T-cell (primary cell): ENCODE measurements at places on chromosomes 7 and 10.

GRCh38 chr10:67033878-67034277 lies 108.0 kb downstream of the LRRTM3 start:
- no peak overlapping the region for H3K27ac ChIP-seq
- no peaks in the 10 kb centered on the region for H3K27me3 ChIP-seq
- H3K4me1 ChIP-seq, result no peaks in the 10 kb centered on the region
- DNase-seq, result no peak
- no peak overlapping the region for H3K4me3 ChIP-seq
- H3K36me3 ChIP-seq, result no peaks in the 10 kb centered on the region

- no peak overlapping the region for H3K27ac ChIP-seq
- H3K36me3 ChIP-seq, result no peaks in the 10 kb centered on the region
- no peak for DNase-seq
- H3K27me3 ChIP-seq, result no peaks in the 10 kb centered on the region
- H3K4me3 ChIP-seq, result no peak overlapping the region
- no peaks in the 10 kb centered on the region for H3K4me1 ChIP-seq
These were observed 107.0 kb upstream of the KIF5B start for GRCh38 chr10:32163071-32163761.

- DNase-seq, result no peak
- no peaks in the 10 kb centered on the region for H3K36me3 ChIP-seq
These were observed 40.5 kb upstream of the CDK6 start for GRCh38 chr7:92876836-92877235.

DNA sequence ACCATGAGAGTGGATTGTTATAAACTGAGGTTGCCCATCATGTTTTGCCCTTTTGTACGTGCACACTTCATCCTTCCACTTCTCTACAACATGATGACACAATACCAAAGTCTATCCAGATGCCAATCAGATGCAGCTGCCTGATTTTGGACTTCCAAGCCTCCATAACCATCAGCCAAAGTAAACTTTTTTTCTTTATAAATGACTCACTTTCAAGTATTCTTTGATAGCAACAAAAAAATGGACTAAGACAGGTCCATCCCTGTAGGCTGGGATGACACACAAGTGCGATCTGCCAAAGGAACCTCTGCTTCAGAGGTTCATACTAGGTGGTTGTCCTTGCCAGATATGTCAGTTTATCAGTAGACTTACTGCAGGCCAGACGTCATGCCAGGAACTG lies 320.2 kb upstream of the FZD1 start:
- no peaks in the 10 kb centered on the region for H3K4me1 ChIP-seq
- no peak overlapping the region for H3K4me3 ChIP-seq
- no peak overlapping the region for H3K27ac ChIP-seq
- no peak for DNase-seq

DNA sequence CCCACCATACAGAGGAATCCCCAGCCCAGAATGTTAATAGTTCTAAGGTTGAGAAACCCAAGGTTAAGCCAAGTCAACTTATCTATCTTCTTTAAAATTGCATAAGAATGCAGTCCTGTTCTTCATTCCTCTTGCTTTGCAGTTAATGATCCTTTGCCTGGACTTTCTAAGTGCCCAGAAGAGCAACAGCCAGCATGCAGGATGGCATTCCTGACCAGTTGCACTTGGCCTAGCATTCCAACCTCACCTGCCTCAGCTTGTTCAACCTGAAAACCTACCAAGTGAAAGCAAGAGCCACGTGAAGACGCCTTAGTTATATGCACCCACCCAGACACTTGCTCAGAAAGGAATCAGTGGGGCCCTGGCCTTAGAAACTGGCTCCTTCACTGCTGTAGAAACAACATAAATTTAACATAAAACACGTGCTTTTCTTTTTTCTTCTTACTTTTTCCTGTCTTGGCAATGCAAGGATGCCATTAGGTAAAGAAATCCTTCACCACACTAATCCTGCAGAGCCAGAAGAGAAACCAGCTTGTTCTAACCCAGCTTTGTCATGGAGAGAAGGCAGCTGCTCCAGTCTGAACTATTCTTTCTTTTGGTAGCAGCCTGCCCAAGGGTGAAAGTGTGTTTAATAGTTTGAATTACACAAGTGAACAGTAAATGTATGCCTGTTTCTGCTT lies 25.0 kb downstream of the EGFR start:
- H3K36me3 ChIP-seq, result no peaks in the 10 kb centered on the region
- no peak for DNase-seq
- peaks cover 5% of the 10 kb centered on the region for H3K27me3 ChIP-seq
- no peaks in the 10 kb centered on the region for H3K4me1 ChIP-seq

- H3K4me3 ChIP-seq, result no peak overlapping the region
- peaks cover 25% of the 10 kb centered on the region for H3K4me1 ChIP-seq
- H3K27me3 ChIP-seq, result no peaks in the 10 kb centered on the region
- no peak overlapping the region for H3K27ac ChIP-seq
- H3K36me3 ChIP-seq, result no peaks in the 10 kb centered on the region
These were observed 11.5 kb downstream of the TPK1 start for GRCh38 chr7:144824360-144824759.

- H3K27me3 ChIP-seq, result peaks cover 11% of the 10 kb centered on the region
- H3K4me3 ChIP-seq, result no peak overlapping the region
- no peaks in the 10 kb centered on the region for H3K36me3 ChIP-seq
- DNase-seq, result no peak
These were observed 56.4 kb upstream of the NPS start for GRCh38 chr10:127492607-127493250.

GRCh38 chr10:113585949-113586348 lies 33.1 kb downstream of the HABP2 start:
- no peak for DNase-seq
- no peaks in the 10 kb centered on the region for H3K36me3 ChIP-seq
- no peaks in the 10 kb centered on the region for H3K4me1 ChIP-seq
- no peak overlapping the region for H3K4me3 ChIP-seq
- no peak overlapping the region for H3K27ac ChIP-seq
- no peaks in the 10 kb centered on the region for H3K27me3 ChIP-seq

DNA sequence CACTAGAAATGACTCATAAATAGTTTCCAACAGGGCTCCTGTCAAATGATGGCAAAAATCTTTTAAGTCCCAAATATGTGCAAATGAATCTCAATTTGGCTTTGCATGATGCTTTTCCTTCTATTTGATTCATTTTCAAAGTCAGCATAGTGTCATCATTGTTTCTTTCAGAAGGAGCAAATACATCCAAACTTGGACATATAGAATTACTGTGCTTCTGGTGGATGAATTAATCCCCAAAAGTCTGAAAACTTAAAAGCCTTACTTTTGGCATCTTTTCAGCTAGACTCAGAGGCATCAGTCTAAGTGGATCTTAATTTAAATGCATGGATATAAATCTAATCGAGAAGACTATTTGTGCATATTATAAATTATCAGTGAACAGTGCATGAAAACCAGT lies 578.1 kb upstream of the FZD8 start:
- no peaks in the 10 kb centered on the region for H3K27me3 ChIP-seq
- DNase-seq, result no peak
- H3K4me3 ChIP-seq, result no peak overlapping the region
- H3K36me3 ChIP-seq, result no peaks in the 10 kb centered on the region
- no peak overlapping the region for H3K27ac ChIP-seq
- H3K4me1 ChIP-seq, result no peaks in the 10 kb centered on the region

DNA sequence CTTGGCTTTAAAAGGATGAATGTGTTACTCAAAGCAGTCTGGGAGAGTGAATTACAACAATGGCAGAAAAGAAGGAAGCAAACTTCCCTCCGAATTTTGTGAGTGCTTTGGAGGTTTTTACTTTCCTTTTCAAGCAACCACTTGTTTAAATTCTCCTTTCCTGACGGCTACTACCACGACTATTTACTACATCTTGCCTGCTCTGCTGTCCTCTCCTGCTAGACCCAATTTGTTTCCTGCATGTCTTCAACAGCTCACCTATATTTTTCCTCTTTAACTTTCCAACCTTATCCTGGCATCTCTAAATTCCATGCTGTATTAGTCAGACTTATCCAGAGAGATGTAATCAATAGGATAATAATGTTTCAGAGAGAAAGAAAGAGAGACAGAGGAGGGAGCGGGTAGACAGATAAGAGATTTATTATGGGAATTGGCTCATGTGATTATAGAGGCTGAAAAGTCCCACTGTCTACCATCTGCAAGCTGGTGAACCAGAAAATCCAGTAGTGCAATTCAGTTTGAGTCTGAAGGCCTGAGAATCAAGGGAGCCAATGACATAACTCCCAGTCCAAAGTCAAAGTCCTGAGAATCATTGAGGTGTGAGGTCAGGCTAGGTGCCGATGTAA lies 42.8 kb upstream of the SLC13A1 start:
- H3K36me3 ChIP-seq, result no peaks in the 10 kb centered on the region
- no peaks in the 10 kb centered on the region for H3K27me3 ChIP-seq
- no peaks in the 10 kb centered on the region for H3K4me1 ChIP-seq
- H3K27ac ChIP-seq, result no peak overlapping the region

DNA sequence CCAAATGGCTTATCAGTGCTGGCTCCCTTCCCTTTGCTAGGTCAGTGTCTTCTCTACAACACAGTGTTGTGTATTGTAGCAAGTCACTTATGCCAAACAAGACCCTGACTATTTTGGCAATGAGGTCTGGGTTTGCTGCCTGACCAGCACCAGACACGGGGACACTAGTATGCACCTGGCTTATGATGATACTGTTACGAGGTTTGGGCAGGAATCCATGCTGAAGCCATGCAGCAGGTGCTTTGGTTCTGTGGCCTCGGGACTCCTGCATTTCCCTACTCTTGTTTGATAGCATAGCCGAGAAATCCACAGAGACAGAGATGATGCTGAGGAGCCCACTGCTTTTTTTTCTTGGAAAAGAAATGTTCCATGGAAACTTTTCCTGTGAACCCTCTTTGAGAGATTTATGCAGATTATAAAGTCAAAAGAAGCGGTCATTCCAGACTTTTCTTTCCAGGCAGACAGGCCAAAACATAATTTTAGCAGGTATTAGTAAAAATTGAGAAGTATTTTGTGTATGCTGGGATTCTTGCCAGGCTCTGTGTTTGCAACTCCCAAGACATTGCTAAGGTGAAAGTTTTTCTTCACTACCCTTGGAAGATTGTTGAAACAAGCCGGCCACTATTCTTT lies 291.1 kb downstream of the BBS9 start:
- H3K36me3 ChIP-seq, result no peaks in the 10 kb centered on the region
- H3K27me3 ChIP-seq, result no peaks in the 10 kb centered on the region
- no peak overlapping the region for H3K27ac ChIP-seq
- H3K4me1 ChIP-seq, result no peaks in the 10 kb centered on the region
- DNase-seq, result no peak

DNA sequence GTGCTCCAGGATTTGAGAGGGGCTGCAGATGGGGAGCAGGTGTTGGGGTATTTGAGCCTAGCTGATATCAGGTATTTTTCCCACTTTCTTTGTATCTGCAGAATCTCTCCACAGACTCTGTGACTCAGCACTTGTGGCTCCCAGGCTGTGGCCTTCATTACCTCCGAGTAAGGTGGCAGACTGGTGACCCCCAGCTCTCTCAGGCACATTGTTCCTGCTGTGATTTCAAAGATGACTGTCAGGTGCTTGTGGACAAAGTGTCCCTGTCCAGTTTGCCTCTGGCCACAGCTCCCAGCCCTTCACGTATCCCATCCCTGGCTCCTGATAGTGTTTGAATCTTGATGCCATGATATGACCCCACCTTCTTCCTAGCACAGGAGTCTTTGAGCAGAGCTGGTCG lies 396.8 kb upstream of the PODXL start:
- H3K27ac ChIP-seq, result no peak overlapping the region
- no peaks in the 10 kb centered on the region for H3K36me3 ChIP-seq
- no peak for DNase-seq
- no peak overlapping the region for H3K4me3 ChIP-seq

GRCh38 chr7:114095885-114096284 lies 177.1 kb upstream of the PPP1R3A start:
- H3K4me1 ChIP-seq, result no peaks in the 10 kb centered on the region
- H3K36me3 ChIP-seq, result no peaks in the 10 kb centered on the region
- no peaks in the 10 kb centered on the region for H3K27me3 ChIP-seq
